ENCODE measurements at places on chromosomes 7 and 10. TPM values are rescaled to one million over a fixed set of nuclear protein-coding genes. Genes with fewer than 3 reads are reported as not detected.

The GPR26 gene
- total RNA-seq = not detected

The CTAGE4 gene
- 0.09 TPM for total RNA-seq

The ATOH7 gene
- 0.13 TPM for total RNA-seq

GRCh38 chr10:114315566-114316420 lies 76.7 kb downstream of the VWA2 start:
- H3K27ac ChIP-seq = no peak overlapping the region
- H3K36me3 ChIP-seq = peaks cover 49% of the 10 kb centered on the region
- H3K27me3 ChIP-seq = no peaks in the 10 kb centered on the region
- H3K4me3 ChIP-seq = no peak overlapping the region

GRCh38 chr7:16046041-16046440 lies 359.6 kb upstream of the MEOX2 start:
- H3K27ac ChIP-seq = no peak overlapping the region
- no peaks in the 10 kb centered on the region for H3K4me1 ChIP-seq
- no peaks in the 10 kb centered on the region for H3K36me3 ChIP-seq
- DNase-seq = no peak
- no peaks in the 10 kb centered on the region for H3K27me3 ChIP-seq

DNA sequence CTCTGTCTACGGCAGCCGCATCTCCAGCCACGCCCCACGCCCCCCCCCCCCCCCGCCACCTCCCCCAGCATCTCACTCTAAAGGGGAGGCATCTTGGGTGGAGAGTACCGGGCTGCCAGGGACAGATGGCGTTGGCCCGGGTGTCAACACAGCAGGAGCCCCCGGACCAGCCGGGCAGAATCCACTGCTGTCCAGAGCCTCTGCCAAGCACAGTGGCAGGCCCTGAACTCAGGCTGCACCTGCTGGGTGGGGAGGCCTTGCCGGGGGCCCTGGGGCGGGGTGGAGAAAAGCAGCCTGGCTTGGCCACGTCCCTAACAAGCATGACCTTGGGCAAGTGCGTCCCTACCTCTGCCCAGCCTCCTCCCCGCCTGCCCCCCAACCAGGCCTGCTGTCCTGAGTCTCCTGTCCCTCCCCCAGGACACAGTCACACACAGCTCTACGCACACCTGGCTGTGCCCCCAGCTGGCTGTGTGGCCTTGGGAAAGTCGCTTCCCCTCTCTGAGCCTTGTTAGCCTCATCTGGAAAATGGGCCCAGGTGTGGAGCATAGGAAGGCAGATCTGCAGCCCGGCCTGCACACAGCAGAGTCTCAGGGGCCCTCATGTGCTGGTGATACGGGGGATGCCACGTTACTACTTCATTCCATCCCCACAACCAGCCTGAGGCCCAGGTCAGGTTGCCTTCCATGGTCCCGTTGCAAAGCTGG lies 45.2 kb downstream of the MICALL2 start:
- DNase-seq = peak; percentile 43
- no peaks in the 10 kb centered on the region for H3K36me3 ChIP-seq
- H3K4me1 ChIP-seq = peaks cover 14% of the 10 kb centered on the region
- peaks cover 22% of the 10 kb centered on the region for H3K27me3 ChIP-seq
- no peak overlapping the region for H3K27ac ChIP-seq

- H3K27me3 ChIP-seq = no peaks in the 10 kb centered on the region
- H3K27ac ChIP-seq = peak overlapping the region; percentile 74
- H3K36me3 ChIP-seq = no peaks in the 10 kb centered on the region
- DNase-seq = no peak
- H3K4me3 ChIP-seq = no peak overlapping the region
- peaks cover 16% of the 10 kb centered on the region for H3K4me1 ChIP-seq
Measured at GRCh38 chr10:88896372-88896993, 16.4 kb downstream of the STAMBPL1 start.

All from muscle of leg (tissue), 16 donors.